ENCODE measurements at places on chromosomes 7 and 10. TPM values are rescaled to one million over a fixed set of nuclear protein-coding genes. Genes with fewer than 3 reads are reported as not detected.

GRCh38 chr7:94656925-94657731, 1.2 kb upstream of the SGCE start:
- DNase-seq: peak; percentile 49

- DNase-seq: no peak
Observed at GRCh38 chr7:17497136-17497535, 198.7 kb downstream of the AHR start.

DNA sequence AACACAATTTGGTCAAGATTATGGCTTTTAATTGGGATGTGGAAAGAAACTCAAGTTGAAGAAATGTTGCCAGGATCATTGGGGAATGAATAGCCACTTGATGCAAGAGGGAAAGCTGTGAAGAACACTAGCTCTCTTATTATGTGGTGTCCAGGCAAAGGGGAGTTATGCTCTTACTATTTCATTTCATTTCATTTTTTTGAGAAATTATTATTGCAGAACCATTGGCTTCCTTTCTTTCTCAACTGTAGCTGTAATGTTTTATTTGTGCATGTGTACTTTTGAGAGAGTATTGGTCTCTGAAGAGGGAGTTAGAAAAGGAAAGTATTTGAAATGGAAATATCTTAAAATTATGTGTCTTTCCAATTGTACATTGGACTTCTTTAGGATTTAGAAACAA, 312.6 kb upstream of the BMPER start:
- no peak for DNase-seq

DNA sequence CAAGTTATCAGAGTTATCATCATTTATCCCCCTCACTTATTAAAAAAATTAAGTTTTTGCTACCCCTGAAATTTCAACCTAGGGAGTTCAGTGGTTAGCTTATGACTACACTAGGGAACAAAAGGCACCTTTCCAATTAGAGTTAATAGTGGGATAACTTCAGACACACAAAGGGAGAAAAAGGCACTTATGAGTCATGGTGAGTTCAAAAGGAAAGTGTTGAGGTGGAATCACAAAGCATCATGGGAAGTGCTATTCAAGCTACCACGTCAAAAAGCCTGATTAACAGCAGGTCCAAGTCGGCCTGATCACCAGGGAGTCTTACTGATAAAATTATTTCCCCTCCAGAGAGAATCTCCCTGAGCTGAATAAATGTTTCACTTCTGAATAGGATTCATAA, 165.7 kb downstream of the C7orf25 start:
- no peak for DNase-seq

DNA sequence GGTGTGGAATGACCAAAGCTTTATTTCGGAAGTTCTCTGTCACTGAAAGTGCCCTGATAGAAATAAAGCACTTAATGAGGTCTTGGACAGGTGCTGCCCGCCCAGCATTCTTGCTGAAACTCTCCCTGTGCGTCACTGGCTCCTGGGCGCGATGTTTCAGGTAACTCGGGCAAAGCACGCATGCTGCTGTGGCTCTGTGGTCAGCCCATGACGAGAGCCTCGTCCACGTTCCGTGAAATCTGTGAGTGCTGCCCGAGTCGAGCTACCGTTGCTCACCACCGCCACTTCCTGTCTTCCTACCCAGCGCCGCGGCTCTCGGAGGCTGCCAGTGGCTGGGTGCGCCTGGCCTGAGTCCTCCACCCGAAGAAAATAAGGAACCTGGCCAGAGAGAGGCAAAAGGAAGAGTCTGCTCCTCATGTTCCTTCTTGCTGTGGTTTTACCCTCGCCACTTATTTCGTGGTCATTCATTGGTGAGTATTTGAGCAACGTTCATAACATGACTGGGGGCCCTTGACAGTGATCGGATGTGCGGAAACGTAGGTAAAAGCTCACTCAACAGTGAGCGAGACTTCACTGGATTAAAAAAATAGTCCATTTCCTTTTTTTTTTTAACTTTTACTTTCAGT, 95.5 kb downstream of the MAP3K8 start:
- no peak for DNase-seq

GRCh38 chr7:8212638-8213037, 49.3 kb downstream of the ICA1 start:
- DNase-seq: no peak

DNA sequence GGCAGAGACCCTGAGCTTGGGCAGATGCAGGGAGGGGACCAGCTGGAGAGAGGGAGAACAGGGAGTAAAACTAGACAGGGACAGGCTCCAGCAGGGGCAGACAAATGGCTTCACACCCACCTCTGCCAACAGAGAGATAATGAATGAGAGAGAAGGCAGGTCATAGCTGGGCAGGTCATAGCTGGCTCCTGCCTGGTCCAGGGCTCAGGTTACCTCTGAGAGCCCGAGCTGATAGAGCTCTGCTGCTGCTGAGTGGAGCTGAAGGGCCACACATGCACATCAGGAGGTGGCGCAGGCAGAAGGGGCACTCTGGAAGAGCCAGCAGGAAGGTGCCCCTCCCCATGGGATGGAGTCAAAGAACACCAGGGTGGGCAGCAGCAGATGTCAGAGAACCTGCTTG, 154.2 kb downstream of the GFRA1 start:
- DNase-seq: no peak

GRCh38 chr10:114502074-114502473, 97.8 kb upstream of the AFAP1L2 start:
- no peak for DNase-seq

DNA sequence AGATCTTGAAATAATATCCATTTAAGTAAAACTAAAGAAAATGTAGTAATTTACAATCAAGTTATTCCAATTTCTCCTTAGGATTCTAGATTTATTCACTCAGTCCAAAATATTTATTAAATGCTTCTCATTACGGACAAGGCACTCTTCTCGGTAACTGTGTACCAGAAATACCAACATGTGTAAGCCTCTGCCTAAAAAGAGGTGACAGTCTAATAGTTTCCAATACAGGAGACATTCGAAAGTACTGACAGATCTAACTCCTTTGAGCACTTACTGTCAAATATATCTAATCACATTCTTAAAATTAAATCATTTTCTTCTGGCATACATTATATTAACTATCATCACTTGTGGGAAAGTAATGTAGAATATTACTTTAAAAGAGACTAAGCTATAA, 26.9 kb downstream of the TMEM168 start:
- DNase-seq: no peak

DNA sequence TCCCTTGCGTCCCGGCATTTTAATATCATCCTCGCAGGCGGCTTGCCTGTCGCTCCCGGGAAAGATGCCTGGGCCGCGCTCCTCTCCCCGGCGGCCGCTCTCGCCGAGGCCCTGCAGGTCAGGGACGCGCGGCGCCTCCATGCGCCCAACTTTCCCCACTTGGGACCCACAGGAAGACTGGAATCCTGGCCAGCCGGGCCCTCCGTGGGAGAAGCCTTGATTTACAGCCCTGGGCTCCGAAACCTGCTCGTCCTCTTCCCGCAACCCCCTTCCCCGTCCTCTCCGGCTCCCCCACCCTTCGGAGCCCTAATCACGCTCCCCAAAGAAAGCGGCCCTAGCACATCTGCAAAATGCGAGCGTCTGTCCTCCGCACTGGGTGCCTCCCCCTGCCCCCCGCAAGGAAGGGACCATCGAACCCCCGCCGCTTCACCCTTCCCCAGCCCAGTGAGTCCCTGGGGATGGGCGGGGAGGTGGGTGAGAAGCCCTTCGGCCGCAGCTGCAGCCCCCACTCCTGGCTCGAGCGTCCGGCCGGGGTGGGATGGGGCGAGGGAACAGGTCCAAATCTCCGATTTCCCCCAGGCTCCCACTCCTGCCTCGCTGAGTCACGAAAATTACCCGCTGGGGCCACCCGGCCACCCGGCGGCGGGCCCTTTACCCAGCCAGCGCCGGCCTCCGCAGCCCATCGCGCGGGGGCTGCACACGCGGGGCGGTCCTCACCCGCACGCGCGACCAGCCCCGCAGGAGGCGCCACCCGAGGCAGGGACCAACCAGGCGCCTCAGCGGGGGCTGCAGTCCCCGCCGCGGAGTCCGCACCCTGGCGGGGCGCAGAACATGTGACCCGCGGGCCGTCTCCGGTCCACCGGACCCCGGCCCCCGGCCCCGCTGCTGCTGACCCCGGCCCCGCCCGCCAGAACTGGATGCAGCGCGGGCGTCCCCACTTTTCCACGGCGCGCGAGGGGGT, 695 bp downstream of the HSPA12A start:
- DNase-seq: no peak

GRCh38 chr10:1255118-1255517, 198.9 kb downstream of the WDR37 start:
- no peak for DNase-seq

DNA sequence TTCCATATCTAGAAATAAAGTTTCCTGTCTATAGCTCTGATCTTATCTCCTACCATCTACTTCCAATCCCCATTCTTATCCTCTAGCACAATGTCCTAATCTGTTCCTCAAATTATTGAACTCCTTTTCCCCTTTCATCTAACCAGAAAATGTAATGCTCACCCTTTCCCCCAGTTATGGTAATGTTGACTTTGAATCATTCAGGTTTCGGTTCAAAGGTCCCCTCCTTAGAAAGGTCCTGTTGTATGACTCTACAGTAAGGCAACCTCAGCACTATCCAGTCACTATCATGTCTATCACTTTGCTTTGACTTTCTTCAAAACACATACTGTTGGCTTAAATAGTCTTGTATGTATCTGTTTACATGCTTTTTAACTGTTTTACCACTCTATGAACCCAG, 264.2 kb upstream of the PCDH15 start:
- peak; percentile 58 for DNase-seq

GRCh38 chr10:1850971-1851527, 113.7 kb upstream of the ADARB2 start:
- DNase-seq: no peak

- no peak for DNase-seq
Observed at GRCh38 chr7:36064676-36065075, 88.4 kb upstream of the EEPD1 start.

DNA sequence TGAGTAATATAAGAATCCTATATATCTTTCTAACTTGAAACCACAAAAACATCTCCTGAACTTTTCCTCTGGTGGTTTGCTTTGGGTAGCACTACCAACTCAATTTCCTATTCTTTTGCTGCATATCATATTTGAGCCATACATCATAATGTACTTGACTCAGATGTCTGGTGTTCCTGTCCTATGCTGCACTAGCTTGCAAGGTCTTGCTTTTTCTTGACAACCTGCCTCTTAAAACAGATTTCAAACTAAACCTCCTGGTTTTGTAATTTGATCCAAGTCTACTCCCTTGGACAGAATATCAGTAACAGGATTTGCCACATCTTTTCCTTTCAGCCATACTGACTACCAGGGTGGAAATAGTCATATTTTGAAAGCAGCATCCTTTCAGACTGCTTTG, 520.3 kb upstream of the LRRTM3 start:
- no peak for DNase-seq

DNA sequence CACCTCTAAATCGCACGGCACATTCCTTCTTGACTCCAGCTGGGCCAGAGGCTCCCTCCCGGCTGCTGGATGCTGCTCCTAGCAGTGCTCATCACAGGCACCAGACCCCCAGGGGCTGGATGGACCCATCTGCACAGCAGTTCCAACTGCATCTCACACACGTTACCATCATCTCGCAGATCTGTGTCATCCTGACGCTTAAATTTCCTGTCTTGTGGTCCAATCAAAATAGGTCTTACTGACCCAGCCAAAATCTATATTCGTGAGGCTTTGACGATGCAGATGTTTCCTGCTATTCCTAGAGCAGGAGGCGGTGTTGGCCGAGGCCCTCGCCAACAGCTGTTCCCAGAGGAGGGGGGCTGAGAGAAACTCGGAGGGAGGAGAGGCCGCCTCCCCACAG, 108.0 kb downstream of the MKI67 start:
- no peak for DNase-seq

DNA sequence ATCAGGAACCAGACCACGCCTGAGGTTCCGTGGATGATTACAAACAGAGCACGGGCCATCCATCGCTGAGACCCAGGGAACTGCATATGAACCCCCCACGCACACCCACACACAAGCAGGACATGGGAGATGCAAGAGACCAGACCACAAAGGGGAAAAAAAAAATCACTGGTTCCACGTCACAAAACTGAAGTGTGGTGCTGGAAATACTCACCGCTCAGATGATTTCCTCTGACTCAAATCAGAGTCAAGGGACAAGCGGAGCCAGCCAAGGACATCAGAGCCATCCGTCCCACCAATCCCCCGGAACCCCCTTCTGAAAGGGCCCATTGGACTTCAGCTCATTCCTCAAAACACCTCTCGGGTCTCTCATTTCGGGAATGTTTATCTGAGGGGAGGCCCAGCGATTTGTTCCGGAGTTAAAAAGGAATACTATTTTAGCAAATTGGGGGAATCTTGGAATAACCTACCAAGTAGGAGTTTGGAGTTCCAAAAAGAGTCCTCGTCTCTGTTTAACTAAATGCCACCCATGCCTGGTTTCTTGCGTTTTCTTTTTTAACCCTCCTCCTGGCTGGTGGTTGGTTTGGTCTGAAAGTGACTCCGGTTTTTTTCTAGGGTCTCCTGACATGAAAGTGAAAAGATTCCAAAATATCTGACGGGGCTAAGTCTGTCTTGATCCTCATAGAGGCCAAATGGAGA, 15.0 kb downstream of the SNX8 start:
- no peak for DNase-seq

DNA sequence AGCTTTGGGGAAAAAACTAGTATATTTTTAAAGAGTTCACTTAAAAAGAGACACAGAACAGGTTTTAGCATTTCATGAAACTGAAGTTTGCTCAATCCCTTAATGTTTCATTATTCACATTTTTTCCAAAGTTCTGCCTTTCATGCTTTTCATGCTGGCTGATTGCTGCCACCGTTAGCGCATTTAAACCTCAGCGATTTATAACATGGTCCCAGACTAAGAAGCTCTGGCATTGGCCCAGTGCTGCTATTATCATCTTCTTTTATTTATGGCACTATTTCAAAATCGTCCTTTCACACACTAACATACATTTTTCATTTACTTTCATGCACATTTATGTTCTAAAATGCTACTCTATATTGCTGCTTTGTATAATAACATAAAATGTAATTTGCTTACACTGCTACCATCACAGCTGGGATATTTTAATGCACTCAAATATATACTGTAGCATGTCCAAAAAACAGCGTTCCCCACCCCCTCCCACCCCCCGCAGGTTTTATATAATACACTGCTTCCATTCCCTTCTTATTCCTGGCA, 141.9 kb downstream of the MPP7 start:
- no peak for DNase-seq

GRCh38 chr7:152403726-152404125, 32.1 kb downstream of the KMT2C start:
- DNase-seq: no peak

DNA sequence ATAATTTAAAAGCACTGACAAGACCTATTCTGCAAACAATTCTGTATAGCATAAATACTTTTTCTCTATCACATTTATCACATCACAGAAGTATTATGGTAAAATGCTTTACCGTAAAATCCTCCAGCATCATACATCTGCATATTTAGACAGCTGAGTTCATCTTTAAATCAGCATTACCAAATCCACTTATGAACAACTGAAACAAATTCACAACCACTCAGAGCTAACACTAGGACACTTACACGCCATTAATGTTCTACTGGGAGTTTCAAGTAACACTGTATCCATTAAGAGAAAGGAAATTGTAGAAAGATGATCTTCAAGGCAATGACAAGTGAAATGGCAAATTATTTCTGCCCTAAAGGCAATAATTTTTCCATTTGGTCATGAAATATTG, 105.7 kb upstream of the DKK1 start:
- DNase-seq: no peak

H2BK1 gene
- total RNA-seq: not detected

KRIT1 gene
- total RNA-seq: 19.9 TPM

TACC2 gene
- 25.0 TPM for total RNA-seq

CCDC126 gene
- total RNA-seq: 8.7 TPM

EBF3 gene
- not detected for total RNA-seq

TMEM139 gene
- 53.9 TPM for total RNA-seq

IKZF1 gene
- not detected for total RNA-seq

NME8 gene
- total RNA-seq: not detected

PIK3AP1 gene
- 12.8 TPM for total RNA-seq

TET1 gene
- under 0.01 TPM for total RNA-seq

Measured in HT-29 (cell line).